Lung (tissue), 17 donors: ENCODE measurements at places on chromosomes 4 and X. TPM values are rescaled to one million over a fixed set of nuclear protein-coding genes. Genes with fewer than 3 reads are reported as not detected.

Gene UGT2B15
- not detected for total RNA-seq

DNA sequence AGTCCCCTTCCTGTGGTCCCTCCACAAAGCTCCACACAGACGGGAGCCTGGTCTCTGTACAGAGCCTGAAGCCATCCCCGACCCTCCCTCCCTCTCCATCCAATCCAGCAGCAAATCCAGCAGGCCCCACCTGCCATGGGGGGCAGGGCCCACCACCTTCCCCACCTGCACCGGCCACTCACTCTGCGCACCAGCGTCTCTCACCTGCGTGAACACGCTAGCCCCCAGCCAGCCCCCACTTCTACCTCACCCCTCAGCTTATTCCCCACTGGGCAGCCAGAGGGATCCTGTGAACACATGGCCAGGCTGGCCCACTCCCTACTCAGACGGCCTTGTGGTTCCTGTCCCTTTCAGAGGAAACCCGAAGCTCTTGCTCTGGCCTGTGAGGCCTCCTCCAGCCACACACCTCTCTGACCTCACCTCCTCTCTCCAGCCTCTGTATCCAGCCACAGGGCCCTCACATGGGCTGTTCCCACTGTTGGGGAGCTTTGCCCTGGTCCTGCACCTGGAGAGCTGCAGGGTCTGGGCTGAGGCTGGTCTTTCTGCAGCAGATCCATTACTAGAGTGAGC is 70.9 kb downstream of the WFS1 start:
- DNase-seq: no peak
- H3K36me3 ChIP-seq: no peaks in the 10 kb centered on the region
- no peak overlapping the region for H3K27ac ChIP-seq
- H3K4me1 ChIP-seq: no peaks in the 10 kb centered on the region
- no peak overlapping the region for H3K4me3 ChIP-seq

GRCh38 chr4:176077561-176077960 is 11.9 kb downstream of the WDR17 start:
- no peak for DNase-seq
- no peaks in the 10 kb centered on the region for H3K36me3 ChIP-seq
- no peak overlapping the region for H3K27ac ChIP-seq
- no peak overlapping the region for H3K4me3 ChIP-seq
- H3K4me1 ChIP-seq: no peaks in the 10 kb centered on the region
- H3K27me3 ChIP-seq: no peaks in the 10 kb centered on the region

- no peaks in the 10 kb centered on the region for H3K4me1 ChIP-seq
- no peaks in the 10 kb centered on the region for H3K36me3 ChIP-seq
- H3K4me3 ChIP-seq: no peak overlapping the region
- H3K27me3 ChIP-seq: peaks cover 20% of the 10 kb centered on the region
- no peak overlapping the region for H3K27ac ChIP-seq
- DNase-seq: no peak
These were observed 109.1 kb upstream of the DIPK2B start for GRCh38 chrX:45309801-45310200.

DNA sequence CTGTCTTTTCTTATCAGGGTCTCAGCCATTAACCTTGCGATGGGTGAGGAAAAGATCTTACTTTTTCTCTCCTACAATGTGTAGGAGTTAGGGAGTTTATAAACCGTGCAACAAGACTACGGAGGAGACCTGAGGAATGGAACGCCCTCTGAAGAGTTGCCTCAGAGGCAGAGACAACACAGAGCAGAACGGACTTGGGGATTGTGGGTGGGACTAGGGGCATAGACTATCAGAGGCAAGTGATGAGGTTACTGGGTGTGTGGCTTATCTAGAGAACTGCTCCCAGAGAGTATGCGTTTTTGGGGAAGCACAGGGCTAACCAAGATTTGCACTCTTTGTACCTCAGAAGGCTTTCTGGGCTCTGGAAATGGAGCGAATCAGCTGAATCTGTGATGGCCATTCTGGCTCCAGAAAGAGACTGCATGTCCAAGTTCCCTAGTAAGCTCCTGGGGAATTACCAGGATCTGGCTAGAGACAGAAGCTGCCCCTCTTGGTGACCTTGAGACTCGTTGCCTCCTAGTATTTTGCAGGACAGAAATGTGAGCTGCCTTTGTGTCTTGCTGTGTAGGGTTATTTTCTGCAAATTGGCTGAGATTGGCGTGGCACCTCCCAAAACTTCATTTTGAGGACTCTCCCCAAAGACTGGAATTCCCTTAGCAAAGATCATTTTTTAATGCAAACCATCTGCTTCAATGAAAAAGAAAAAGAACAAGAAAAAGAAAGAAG is 118.9 kb downstream of the ARSF start:
- H3K36me3 ChIP-seq: no peaks in the 10 kb centered on the region
- DNase-seq: no peak
- H3K27ac ChIP-seq: no peak overlapping the region
- H3K27me3 ChIP-seq: no peaks in the 10 kb centered on the region

DNA sequence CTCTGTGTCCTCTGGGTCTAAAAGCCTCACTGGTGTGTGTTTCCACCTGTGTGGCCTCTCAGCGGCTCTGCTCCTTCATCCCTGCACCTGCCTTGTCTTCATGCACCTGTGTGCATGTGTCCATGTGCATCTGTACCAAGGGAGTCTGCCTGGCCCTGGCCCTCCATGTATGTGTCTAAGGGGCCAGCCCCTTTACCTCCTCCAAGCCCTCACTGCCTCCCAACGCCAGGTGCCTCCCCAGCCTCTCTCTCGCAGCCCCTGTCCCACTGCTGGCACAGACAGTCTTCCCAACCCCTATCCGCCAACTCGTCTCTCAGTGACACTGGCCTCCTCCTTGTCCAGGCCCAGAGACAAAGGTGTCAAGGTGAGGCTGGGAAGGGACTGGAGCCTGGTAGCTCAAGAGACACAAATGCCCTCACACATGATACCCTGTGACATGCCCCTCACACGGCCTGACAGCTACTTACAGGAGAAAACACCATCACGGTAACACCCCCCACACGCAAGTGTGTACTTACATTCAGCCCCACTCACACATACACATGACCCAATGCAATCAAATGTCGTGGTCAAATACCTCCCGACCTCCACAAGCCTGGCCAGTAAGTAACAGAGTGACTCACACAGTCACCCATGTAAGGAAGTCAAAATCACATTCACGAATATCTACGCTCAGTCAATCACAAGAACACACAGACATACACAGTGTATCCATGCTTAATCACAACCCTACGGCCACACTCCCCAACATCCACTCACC is 11.4 kb downstream of the L1CAM start:
- no peak overlapping the region for H3K27ac ChIP-seq
- H3K36me3 ChIP-seq: no peaks in the 10 kb centered on the region
- H3K4me1 ChIP-seq: peaks cover 4% of the 10 kb centered on the region
- peaks cover 5% of the 10 kb centered on the region for H3K27me3 ChIP-seq
- no peak for DNase-seq
- H3K4me3 ChIP-seq: no peak overlapping the region

- H3K36me3 ChIP-seq: no peaks in the 10 kb centered on the region
- H3K27ac ChIP-seq: no peak overlapping the region
- no peaks in the 10 kb centered on the region for H3K4me1 ChIP-seq
- H3K4me3 ChIP-seq: no peak overlapping the region
These were observed 492.3 kb downstream of the CENPC start for GRCh38 chr4:67052814-67053675.

DNA sequence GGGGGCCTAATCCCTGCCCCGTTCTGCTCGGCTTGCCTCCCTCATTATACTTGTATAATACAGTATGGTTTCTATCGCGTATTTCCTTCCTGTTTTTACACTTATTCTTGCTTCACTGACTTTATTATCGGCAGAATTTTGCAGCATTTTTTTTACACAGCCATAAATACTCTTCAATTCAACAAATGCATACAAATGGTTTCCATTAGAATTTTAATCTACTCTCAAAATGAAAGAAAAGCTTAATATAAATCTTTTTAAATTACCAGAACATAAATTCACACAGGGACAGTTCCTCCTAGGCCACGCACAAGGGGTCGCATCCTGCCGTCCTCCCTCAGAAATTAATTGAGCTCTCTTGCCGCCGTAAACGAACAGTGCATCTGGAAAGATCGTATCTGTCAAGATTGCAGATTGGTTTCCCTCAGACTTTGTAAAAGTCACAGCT is 42.9 kb downstream of the DCTD start:
- no peak for DNase-seq
- H3K27me3 ChIP-seq: no peaks in the 10 kb centered on the region
- no peak overlapping the region for H3K27ac ChIP-seq
- no peak overlapping the region for H3K4me3 ChIP-seq
- H3K36me3 ChIP-seq: no peaks in the 10 kb centered on the region

DNA sequence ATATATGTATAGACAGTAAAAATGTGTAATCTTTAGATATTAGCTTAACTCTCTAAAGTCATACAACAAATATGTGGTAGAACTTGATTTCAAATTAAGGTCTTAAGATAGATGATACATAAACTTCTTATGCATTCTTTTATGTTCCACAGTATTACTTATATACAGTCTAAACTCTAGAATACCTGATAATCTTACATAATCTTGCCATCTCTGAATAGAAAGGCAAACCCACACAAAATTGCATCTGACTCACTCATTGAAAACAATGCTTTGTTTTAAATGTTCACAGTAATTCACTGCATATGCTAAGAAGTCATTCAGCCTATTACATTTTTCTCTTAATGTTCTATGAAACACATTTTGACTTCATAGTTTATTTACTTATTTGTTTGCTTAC is 10.1 kb downstream of the SULT1B1 start:
- H3K4me3 ChIP-seq: no peak overlapping the region
- no peak overlapping the region for H3K27ac ChIP-seq
- H3K4me1 ChIP-seq: peaks cover 47% of the 10 kb centered on the region
- no peaks in the 10 kb centered on the region for H3K27me3 ChIP-seq
- no peak for DNase-seq

DNA sequence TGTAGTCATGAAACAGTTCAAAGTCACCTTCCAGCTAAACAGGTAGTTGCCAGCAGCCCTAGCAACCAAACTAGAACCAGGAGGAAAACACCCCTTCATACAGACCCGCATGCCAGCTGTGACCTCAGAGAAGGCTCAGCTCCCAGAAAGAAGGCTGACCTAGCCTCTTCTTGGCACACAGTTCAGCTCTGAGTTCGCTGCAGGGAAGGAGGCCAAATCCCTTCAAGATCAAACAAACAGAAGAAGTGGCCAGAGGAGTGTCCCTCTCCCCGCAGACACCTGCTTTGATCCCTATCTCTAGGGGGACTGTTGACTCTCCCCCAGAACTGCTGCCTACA is 56.0 kb downstream of the HADH start:
- no peaks in the 10 kb centered on the region for H3K36me3 ChIP-seq
- H3K4me3 ChIP-seq: no peak overlapping the region
- peaks cover 3% of the 10 kb centered on the region for H3K4me1 ChIP-seq
- H3K27me3 ChIP-seq: no peaks in the 10 kb centered on the region

- H3K4me3 ChIP-seq: no peak overlapping the region
- no peaks in the 10 kb centered on the region for H3K27me3 ChIP-seq
- peak; percentile 91 for DNase-seq
- H3K4me1 ChIP-seq: no peaks in the 10 kb centered on the region
These were observed 18.5 kb downstream of the AMELX start for GRCh38 chrX:11311706-11312105.
